HEK293T (cell line): ENCODE measurements at places on chromosomes 3 and 15.

GRCh38 chr3:126464093-126464492 is 11.6 kb downstream of the ZXDC start:
- DNase-seq = no peak

GRCh38 chr15:26804063-26804804 is 31.4 kb upstream of the GABRB3 start:
- DNase-seq = no peak

DNA sequence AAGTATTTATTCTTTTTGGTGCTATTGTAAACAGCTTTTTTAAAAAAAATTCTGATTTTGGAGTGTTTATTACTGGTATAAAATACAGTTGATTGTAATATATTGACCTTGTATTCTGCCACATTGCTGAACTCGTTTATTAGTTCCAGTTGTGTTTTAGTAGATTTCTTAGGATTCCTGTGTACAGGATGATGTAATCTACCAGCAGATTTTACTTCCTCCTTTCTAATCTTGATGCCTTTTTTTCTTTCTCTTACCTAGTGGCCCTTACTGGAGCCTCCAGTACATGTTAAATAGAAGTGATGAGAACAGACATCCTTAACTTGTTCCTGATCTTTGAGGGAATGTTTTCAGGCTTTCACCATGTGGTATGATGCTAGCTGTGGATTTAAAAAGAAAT is 70.4 kb upstream of the KY start:
- no peak for DNase-seq

GRCh38 chr3:156519758-156520162 is 35.2 kb downstream of the SSR3 start:
- no peak for DNase-seq

DNA sequence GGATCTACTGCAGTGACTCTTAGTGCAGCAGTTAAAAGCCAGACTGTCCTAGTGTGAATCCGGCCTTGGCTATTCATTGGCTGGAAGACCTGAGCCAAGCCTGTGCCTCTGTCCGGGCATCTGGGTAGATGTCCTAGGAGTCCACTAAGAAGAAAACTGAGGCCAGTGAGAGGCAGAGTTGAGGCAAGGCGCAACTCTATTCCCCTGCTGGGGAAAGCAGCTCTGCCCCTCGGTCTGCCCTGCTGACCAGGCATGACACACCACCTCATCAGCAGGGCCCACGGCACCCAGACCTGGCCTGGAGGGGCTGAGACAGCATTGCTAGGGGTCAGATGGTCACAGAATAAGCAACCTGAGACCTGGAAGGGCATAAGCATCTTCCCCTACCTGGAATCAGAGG is 46.7 kb upstream of the ABHD2 start:
- no peak for DNase-seq

DNA sequence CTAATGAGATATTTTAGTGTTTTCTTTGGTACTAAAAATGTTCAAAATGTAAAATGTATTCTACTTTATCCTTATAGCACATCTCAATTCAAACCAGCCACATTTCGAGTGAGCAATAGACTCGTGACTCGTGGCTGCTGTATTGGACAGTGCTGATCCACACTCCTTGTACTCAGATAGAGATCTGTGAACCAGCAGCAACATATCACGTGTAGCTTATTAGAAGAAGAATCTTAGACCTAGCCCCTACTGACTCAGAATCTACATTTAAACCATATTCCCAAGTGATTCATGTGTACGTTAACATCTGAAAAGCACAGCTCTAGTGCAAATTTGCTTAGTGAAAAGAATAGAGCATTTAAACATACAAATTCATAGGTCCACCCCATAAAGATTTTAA is 130.9 kb downstream of the IL1RAP start:
- no peak for DNase-seq

DNA sequence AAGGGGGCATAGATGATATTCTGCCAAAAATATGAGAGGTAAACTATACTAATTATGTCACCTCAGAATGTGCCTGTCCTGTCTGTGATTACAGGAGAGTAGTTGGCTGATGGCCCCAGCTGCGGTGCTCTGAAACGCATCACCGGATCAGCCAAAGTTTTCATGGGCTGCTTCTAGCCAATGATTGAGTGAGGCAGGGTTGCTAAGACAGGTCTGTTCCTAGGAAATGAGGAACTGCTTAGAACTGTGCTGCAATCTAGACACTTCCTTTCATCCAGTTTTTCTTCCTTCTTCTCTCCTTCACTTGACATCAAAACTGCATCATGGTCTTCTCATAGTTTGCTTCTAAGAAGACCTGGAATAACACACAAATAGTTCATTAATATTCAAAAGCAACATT is 124.0 kb downstream of the KCNH8 start:
- no peak for DNase-seq

DNA sequence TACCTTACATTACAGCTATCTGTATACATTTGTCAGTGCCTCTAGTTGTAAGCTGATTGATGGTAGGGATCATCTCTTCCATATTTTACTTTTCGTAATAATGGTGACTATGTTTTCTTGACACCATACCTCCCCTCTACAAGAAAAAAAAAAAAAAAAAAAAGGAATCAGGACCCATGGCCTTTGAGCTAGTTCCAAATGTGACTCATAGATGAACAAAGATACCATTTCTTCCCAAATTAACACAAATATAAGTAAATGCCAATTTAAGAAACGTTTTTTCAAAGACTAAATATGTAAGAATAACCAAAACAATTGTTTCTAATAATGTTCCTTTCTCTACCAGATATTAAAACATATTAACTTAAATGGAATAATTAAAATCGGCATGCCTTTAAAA is 23.1 kb downstream of the UBE3A start:
- no peak for DNase-seq

GRCh38 chr3:184381261-184382224 is 1.7 kb downstream of the CHRD start:
- DNase-seq = no peak

GRCh38 chr3:179853176-179853575 is 183.6 kb downstream of the PEX5L start:
- DNase-seq = no peak
